ENCODE measurements at places on chromosomes 6 and 20.

GRCh38 chr6:107110200-107110599 is 5.1 kb downstream of the BEND3 start:
- DNase-seq: peak; percentile 43

- peak; percentile 97 for DNase-seq
These were observed at the start of the genes CPNE1 and RBM12 for GRCh38 chr20:35664466-35665206. Gene CPNE1 (minus strand): TSS chr20:35664900. CDS start chr20:35632923, 31,977 bp downstream. Gene RBM12 (minus strand): TSS chr20:35664900. CDS start chr20:35655322, 9,578 bp downstream.

- no peak for DNase-seq
These were observed 677.2 kb upstream of the SLC35B3 start for GRCh38 chr6:9112544-9112943.

DNA sequence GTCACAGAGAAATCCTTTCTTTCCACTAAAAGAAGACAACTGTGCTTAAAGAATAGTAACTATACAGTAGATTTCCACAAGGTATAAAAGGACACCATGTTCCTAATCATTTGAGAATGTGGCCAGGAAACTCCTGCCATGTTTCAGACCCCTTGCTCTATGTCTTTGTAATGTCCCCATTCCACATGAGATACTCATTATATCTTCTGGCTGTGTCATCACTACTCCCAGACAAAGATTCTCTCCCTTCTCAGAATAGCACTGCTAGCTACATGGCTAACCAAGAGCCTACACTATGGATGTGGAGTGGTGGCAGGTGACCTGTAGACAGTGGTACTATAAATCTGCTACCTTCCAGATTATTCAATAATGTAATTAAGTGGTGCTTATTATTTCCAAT is 218.1 kb upstream of the MCHR2 start:
- DNase-seq: no peak

- DNase-seq: no peak
These were observed 139.2 kb downstream of the BACH2 start for GRCh38 chr6:90157441-90157840.
